Dorsolateral prefrontal cortex (tissue), 122 donors: ENCODE measurements at places on chromosomes 1 and 21. TPM values are rescaled to one million over a fixed set of nuclear protein-coding genes. Genes with fewer than 3 reads are reported as not detected.
A peak's percentile ranks its signal among the peaks of the same experiment; 100 is the strongest.

DNA sequence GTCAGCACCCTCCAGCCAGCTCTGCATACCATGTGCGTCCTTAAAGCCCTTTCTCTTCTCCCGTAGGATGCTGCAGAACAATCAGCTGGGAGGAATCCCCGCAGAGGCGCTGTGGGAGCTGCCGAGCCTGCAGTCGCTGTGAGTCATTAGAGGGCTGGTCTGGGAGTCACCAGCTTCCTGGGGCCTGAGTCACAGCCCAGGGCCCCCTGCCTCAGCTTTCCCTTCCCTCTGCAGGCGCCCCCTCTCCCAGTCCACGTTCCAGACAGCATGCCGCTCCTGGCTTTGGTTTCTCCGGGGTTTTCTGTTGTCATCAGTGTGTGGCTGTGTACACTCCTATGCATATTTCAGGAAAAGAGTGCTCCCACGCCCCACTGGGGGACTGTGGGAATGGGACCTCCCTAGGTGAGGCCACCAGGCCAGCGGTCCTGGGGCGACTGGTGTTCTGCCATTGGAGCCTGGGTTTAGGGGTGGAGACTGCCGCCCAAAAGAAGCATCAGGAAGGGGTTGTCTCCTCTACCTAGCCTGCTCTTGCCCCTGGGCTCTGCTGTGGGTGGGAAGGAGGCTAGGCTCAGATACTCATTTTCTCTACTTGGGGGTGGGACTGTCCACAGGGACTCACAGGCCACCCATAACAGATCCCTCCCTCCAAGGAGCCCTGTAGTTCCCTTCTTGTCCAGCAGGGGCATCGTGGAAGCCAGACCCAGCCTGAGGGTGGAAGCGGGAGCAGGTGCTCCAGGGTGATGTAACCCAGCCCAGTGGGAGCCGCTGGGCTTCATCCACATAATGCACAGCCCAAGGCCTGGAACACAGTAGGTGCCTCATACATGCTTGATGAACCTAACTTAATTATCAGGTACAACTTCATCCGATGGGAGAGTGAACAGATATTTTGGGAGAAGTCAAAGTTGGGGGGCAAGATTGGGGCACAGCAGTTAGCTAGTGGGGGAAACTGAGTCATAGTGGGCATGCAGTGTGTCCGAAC is 42.5 kb downstream of the LGR6 start:
- DNase-seq: peak; percentile 33

DNA sequence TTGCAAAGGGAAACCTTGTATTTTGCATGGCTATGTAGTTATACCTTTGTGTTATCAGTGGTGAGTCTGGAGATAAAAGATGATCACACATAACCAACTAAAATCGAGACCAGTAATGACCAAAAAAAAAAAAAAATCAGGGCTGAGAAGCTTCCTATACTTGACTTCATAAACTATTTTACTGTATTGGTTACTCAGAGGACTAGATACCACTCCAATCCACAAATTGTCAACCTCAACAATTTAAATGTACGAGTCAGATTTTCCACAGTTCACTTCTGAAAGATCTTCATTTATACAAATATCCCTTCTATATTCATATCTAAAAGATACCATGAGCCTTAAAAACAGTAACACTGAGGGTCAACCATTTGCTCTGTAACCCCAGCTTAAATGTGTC is 71.7 kb downstream of the NRIP1 start:
- no peak for DNase-seq

DNA sequence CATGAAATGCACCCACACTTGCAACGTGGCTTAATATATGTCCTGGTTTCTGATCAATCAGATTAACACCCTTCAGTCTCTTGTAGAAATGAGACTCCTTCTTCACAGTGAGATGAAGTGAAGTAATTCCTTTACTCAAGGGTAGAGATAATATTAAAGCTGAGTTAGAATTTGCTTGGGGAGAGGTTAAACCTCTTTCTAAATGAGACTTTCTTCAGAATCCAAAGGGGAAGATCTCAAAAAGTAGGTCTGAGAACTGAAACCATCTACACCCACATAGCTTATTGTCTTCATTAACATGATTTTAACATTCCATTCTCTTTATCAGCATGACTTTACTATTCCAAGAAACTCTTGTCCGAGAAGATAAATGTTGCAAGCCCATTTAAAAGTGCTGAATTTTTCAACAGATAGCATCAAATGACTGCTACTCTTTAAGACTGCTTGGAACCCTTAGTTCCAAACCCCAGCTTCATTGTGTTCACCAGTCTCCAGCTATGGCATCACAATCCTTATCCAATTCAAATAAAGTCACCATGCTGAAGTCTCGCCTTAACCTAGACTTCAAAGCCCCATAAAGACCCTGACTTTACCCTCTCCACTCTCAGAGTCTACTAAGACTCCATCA is 19.2 kb upstream of the TRAF3IP3 start:
- DNase-seq: no peak

DNA sequence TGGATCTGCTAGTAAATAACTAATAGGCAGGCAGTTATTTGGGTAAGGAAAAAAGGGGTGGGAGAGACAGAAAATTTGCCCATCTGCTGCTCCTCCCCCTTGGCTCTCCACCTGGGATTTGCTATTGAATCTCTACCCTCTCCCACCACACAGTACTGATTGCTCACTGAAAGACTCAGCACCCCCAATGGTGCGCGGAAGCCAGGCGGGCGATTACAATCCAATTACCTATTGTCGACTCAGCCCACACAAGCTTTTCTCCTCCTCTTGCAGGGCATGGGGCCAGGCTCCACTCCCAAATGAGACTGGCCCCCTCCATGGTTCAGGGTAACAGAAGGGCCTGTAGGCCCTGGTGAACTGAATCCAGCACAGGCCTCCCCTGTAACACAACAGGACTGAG is 2.7 kb upstream of the HMGN2 start:
- DNase-seq: no peak

DNA sequence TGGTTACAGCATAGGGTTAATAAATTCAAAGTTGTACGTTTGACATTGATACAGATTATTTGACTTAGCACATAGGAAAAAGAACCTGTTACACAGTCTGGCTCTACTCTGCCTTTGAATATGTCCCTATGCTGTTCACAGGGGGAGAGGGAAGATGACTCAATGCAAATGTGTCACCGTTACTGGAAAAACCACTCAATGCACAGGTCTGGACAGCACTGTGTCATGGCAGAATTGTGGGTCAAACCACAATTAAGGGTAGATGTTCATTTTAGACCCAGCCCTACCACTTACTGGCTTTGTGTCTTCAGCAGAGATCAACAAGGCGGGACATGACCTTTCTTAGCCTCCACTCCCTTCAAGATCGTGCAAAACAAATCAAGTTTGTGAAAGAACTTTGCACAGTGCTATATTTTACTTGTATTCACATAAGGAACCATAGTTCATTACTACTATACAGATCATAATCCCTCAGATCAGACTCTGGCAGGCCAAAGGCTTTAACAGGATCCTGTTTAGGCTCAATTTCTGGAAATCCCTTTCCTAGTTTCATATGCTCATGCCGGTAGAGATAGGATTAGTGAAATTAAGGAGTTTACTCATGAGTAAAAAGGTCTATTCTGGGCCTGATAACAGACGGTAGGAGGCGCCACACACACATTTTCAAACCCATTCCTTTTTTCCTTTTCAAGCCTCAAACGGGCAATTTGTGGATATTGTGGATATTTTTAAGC is 22.1 kb downstream of the EIF2D start:
- no peak for DNase-seq

Gene AMY1C
- total RNA-seq: not detected

Gene LAD1
- total RNA-seq: not detected

DNA sequence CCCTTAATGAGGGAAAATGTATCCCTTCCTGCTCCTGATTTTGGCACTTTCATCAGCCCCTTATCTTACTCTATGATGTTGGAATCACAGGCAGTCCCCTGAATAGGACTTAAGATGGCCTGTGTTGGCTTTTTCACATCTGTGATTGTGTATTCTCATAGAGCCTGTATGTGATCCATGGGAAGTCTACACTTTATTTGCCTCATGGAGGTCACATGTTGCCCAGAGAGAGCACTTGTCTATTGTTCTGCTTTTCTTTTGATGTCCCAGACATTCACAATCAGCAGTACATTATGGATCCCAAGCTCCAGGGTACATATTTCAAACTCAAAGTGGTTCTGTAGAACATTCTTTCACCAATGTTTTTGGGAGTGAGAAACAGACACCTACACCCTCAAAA is 885.2 kb upstream of the ADGRL2 start:
- DNase-seq: no peak

GRCh38 chr1:51719146-51719545 is 102.3 kb downstream of the OSBPL9 start:
- DNase-seq: no peak
